ENCODE measurements at places on chromosomes 4 and X.

GRCh38 chr4:102522031-102522440 lies 20.9 kb downstream of the NFKB1 start:
- DNase-seq = no peak

GRCh38 chrX:44550563-44550962 lies 7.9 kb upstream of the FUNDC1 start:
- no peak for DNase-seq

DNA sequence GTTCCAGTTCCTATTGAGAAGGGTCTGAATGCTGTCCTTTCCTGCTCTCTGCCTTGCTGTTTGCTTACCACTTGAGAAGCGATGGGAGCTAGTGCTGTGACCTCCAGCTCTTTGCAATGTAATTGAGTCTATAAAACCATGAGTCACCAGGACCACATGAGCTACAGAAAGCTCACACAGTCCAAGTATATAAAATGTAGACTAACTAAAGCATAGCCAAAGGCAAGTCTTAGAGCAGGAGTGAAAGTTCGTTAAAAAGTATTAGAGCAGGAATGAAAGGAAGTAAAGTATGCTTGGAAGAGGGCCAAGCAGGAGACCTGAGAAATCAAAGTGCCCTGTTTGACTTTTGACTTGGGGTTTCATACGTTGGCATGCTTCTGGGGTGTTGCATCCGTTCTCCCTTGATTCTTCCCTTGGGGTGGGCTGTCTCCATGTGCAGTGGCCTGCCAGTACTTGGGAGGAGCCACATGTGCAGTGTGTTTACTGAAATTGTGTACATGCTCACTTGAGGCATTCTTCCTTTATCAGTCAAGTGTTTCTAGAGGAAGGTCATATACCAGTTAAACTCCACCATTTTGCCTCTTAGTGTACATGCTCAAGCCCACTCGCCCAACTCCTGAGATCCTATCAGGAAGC lies 71.3 kb upstream of the KIT start:
- DNase-seq = no peak

DNA sequence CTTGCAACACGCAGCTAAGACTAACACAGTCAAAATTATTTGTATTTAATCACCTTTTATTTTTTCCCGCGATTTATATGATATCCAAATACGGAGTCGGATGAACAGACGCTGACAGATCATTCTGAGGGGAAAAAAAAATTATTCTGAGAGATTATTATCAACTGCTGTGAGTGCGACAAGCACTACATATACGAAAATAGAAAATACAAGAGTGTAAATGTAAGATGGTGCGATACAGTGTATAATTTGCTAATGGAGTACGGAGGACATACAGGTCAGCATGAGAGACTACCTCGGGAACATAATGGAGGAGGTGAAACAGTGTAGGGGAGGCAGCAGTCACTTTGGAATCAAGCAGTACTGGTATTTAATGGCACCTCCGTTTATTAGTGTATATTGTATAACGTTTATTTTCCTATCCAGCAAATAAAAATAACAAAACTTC lies 2.8 kb upstream of the LIN54 start:
- DNase-seq = no peak

GRCh38 chrX:95056901-95057300 lies 1382.9 kb downstream of the FAM133A start:
- DNase-seq = no peak

Measured in pulmonary artery endothelial cell (primary cell).